Prostate gland (tissue), 2 donors: ENCODE measurements at places on chromosomes 3 and 15. TPM values are rescaled to one million over a fixed set of nuclear protein-coding genes. Genes with fewer than 3 reads are reported as not detected.

The PLA2G4D gene
- total RNA-seq, result 1.5 TPM

The BTD gene
- 34.4 TPM for total RNA-seq

The TM4SF1 gene
- total RNA-seq, result 142 TPM

The MUC20 gene
- total RNA-seq, result 49.0 TPM

The CHRFAM7A gene
- 16.4 TPM for total RNA-seq

The ASB14 gene
- total RNA-seq, result not detected

The GREM1 gene
- 41.5 TPM for total RNA-seq

The MYEF2 gene
- 10.2 TPM for total RNA-seq

The CYP11A1 gene
- total RNA-seq, result 0.87 TPM

The SNURF gene
- 6.9 TPM for total RNA-seq

The IL17RB gene
- total RNA-seq, result 14.3 TPM
